Adipocyte (in vitro differentiated cells): ENCODE measurements at places on chromosomes 1 and 21.

- DNase-seq, result no peak
Measured at GRCh38 chr1:187928696-187929095, 1099.9 kb downstream of the PLA2G4A start.

DNA sequence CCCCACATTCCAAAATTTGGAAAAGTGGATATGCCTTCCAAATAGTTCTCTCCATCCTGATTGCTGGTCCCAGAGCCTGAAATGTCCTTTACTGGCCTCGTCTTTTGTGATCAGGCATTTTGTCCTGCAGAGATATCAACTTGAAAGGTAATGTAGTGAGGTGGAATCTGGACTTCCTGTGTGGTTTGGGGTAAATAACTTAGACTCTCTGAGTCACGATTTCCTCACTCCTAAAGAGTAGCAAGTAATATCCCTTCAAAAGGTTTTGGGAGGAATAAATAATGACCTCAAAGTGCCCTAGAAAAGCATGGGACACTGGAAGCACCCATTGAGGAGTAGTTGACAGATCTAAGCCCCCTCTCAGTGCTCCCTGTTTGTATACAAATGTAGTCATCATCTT lies 426.6 kb downstream of the OMA1 start:
- no peak for DNase-seq

DNA sequence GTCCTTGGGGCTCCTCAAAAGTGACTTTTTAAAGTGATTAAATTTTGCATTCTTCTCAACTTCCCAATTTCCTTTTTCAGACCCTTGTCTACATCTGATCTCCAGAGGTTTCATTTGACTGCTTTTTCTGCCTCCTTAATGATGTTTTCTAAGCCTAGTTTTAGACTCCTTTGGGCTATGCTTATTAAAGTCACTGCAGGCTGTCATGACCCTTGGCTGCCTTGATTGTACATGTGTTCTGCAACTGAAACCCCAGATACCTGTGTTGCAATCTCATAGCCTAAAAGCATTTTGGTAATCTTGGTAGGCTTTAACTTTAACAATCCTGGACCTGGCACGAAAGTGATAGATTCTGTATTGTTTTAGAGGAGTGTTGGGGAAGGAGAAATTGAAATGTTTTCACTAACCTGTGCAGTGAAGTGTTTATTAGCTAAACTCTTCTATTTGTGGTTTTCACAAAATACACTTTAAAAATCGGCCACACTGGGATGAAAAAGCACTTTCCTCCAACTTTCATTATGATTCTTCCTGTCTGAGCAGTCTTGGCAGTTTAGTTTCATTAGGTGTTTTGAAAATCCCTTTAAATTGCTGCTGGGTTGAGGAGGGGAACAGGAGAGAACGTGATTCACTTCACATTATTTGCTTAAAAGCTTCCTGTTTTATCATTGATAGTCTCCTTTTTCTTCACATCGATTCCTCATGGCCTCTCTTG lies 4.9 kb downstream of the MACO1 start:
- peak; percentile 76 for DNase-seq

GRCh38 chr1:247824023-247824422 lies at the start of gene OR14A16:
TSS of gene OR14A16 (minus strand) at chr1:247824119. CDS start at chr1:247815729, 8,390 bp downstream.
- no peak for DNase-seq

GRCh38 chr1:42162181-42162580 lies 2.4 kb downstream of the GUCA2A start:
- DNase-seq, result no peak

GRCh38 chr1:22636927-22637326 lies 499 bp downstream of the C1QA start:
- DNase-seq, result no peak

- DNase-seq, result peak; percentile 23
Measured at GRCh38 chr1:186849826-186850225, 21.1 kb downstream of the PLA2G4A start.

DNA sequence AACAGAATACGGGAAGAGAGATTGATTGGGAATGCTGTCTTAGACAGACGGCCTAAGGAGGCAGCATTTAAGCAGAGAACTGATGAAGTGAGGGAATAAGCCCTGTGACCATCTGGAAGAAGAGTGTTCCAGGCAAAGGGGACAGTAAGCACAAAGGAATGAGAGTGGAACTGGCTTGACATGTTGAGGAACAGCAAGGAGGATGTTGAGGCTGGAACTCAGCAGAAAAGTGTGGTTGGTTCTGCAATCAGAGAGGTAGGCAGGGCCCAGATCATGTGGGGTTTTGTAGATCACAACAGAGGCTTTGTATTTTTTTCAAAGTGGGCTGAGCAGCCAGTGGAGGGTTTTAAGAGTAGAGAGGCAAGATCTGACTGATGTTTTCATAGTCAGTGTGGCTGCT lies 157.4 kb downstream of the DNM3 start:
- no peak for DNase-seq

DNA sequence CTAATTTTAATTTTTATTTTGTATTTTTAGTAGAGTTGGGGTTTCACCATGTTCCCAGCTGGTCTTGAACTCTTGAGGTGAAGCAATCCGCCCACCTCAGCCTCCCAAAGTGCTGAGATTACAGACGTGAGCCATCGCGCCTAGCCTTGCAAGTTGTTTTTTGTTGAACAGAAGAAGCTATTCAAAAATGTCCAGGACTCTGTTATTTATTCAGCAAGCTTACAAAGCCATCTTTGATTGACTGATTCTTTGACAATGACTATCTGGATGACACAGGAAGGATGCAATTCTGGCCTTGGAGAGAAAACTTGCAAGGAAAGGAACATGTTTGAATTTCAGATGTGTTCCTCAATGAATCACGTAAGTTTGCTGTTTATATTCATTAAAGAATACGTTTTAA lies 63.5 kb downstream of the MAP3K7CL start:
- no peak for DNase-seq

DNA sequence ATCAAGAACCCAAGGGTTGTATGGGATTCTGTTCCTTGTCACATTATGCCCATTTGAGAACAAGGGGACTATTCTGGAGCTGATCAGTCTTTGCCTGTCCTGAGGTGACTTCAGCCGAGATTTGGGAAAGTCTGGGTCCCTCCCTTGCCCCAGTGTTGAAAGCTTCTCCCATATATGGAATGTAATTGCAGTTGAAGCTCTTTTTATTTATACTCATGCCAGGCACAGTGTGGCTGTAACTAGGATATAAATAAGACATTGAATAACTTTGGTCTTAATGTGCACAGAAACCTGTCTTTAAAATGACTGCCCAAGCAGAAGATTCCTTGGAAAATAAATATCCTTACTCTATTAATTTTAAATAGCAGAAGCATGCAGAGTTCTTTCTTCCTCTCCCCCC lies 15.2 kb downstream of the AKNAD1 start:
- no peak for DNase-seq

DNA sequence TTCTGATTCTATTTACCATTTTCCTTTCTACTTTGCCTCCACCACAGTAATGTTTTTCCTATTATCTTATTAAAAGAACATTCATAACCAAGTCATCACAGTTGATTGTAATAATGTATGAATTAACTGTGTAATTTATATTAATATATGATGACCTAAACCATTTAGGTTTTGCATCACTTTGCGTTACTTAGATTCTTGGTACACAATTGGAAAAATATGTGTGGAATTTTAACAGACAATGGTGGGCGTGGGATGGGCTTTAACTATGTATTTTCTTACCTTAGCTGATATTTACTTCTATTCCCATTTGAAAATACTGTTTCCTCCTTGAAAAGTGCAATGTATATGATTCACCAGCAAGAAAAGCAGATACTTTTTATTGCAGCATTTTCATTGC lies 3.6 kb downstream of the KRTAP21-3 start:
- DNase-seq, result no peak

DNA sequence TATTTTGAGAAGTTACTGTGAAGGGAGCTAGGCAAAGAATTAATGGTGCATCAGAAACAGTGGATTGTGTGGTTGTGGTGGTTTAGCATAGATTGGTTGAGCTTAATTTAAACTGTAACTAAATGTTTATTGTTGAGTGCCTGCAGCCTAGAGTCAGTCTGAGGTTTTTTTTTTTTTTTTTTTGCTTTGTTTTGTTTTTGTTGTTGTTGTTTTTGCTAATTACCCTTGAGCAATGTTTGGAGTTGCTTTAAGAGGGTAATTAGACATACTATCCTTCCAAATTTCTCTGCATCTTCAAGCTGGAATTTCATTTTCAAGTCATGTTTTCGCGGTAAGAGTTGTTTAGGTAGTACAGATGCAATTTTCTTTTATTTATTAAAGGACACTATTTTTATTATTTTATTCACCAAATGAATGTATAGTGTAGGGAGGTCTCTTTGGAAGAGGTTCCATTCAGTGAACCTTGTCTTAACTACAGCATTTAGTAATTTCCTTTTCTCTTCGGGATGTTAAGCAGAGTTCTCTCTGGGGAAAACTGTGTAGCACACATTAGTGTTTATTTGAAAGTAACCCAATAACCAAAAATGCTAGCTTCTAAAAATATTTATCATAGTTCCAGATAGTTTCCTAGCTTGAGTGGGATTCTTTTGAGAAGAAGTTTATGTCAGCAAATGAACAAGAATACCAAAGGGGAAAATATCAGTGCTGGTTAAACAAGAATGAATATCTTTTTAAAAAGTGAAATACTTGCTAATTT lies 82.3 kb downstream of the CLIC4 start:
- DNase-seq, result peak; percentile 40

GRCh38 chr1:213539464-213539863 lies 448.3 kb upstream of the PROX1 start:
- no peak for DNase-seq

GRCh38 chr1:31617916-31618746 lies 642 bp downstream of the HCRTR1 start:
- peak; percentile 75 for DNase-seq

GRCh38 chr1:244901400-244902015 lies 37.2 kb upstream of the HNRNPU start:
- peak; percentile 35 for DNase-seq

- DNase-seq, result no peak
Measured at GRCh38 chr1:90502194-90502593, 214.9 kb downstream of the BARHL2 start.

DNA sequence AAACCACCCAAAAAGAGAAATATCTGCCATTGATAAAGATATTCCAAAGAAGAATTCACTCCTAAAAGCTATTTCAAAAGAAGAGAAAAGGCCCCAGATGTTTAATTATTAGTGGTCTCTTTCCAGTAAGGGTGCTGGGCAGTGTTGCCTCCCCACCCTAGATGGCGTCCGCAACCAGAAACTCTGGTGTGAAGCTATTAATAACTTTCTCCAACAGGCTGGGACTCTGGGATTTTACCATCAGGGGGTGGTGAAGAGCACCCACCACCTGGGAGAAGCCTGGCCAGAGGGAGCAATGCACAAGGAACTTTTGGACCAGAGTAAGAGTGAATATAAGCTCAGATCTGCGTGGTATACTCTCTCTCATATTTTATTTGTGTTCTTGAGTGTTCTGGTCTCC lies 115.4 kb upstream of the TIAM1 start:
- DNase-seq, result no peak

- DNase-seq, result no peak
Measured at GRCh38 chr1:69090752-69091151, 477.0 kb upstream of the LRRC7 start.

DNA sequence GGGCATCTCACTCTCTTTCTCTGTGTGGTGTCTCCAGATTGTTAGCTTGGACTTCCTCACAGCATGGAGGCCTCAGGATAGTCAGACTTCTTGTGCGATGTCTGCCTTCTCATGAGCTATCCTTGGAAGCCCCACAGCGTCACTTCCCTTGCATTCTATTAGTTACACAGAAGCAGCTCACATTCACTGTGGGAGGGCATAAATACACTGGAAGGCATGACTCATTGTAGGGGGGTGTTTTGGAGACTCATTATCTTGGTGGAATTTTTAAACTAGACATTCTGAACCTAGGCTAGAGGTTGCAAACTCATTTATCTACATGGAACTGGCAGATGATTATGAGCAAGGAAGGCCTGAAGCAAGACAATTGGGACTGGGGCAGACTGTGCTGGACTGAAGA lies 21.4 kb upstream of the FASLG start:
- DNase-seq, result peak; percentile 19

- DNase-seq, result peak; percentile 34
Measured at GRCh38 chr1:224245188-224245587, 62.1 kb downstream of the DEGS1 start.

DNA sequence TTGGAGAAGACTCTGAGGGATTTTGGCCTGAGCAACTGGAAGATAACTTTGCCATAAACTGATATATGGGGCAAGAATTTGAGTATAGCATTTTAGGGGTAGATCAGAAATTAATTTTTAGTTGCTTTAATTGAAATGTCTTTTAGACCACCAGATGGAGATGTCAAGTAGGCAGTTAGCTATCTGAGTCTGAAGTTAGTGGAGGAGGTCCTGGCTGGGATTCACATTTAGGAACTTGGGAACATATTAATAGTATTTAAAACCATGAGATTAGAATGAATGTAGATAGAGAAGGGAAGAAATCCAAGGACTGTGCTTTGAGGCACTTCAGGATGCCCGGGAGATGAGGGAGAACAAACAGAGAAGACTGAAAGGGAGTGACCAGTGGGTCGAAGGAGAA lies 32.6 kb downstream of the SLC44A3 start:
- peak; percentile 18 for DNase-seq

GRCh38 chr1:22745669-22746585 lies 35.3 kb downstream of the EPHB2 start:
- DNase-seq, result peak; percentile 18

- DNase-seq, result peak; percentile 43
Measured at GRCh38 chr1:6330410-6330911, 63.1 kb downstream of the ACOT7 start.

GRCh38 chr1:67695963-67696362 lies 11.0 kb downstream of the GADD45A start:
- no peak for DNase-seq

- DNase-seq, result no peak
Measured at GRCh38 chr1:27592232-27592930, 11.6 kb downstream of the AHDC1 start.

DNA sequence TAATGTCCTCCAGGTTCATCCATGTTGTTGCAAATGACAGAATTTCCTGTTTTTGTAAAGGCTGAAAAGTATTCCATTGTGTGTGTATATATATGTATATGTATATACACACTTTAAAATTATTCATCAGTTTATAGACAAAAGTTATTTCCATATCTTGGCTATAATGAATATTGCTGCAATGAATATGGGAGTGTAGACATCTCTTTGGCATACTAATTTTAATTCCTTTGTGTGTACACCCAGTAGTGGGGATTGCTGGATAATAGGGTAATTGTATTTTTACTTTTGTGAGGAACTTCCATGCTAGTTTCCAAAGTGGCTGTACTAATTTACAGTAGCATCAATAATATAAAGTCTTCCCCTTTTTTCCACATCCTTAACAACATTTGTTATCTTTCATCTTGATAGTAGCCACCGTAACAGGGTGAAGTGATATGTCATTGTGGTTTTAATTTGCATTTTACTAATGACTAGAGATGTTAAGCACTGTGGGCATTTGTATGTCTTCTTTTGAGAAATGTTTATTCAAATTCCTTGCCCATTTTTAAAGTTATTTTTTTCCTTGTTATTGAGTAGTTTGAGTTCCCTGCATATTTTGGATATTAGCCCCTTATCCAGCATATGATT lies 243.0 kb downstream of the PDE4B start:
- DNase-seq, result no peak

GRCh38 chr1:233252441-233252840 lies 43.1 kb downstream of the PCNX2 start:
- no peak for DNase-seq

- no peak for DNase-seq
Measured at GRCh38 chr1:214980921-214981320, 101.6 kb upstream of the KCNK2 start.

GRCh38 chr1:10835421-10835820 lies 39.0 kb upstream of the CASZ1 start:
- no peak for DNase-seq
